ENCODE measurements at places on chromosomes 4 and X.

- no peak for DNase-seq
These were observed 28.1 kb downstream of the DCAF8L1 start for GRCh38 chrX:27953171-27953570.

- DNase-seq = no peak
These were observed 86.0 kb downstream of the PCYT1B start for GRCh38 chrX:24561121-24561520.

GRCh38 chr4:14168919-14169318 lies 541.4 kb upstream of the BOD1L1 start:
- DNase-seq = no peak

DNA sequence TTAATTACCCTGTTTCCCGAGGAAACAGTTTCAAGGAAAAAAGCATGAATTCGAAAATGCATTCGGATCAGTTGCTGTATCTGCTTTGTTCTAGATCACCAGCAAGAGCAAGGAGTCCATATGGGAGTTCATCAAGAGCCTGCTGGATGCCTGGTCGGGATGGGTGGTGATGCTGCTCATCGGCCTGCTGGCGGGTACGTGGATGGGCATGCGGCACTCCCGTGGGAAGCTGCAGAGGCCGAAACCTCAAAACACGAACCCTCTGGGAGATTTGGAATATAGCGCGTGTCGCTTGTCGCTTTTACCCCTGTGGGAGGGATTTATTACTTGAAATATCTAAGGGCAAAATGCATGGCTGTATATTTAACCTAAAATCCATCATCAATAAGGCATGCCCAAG lies 30.6 kb downstream of the CLCN4 start:
- no peak for DNase-seq

DNA sequence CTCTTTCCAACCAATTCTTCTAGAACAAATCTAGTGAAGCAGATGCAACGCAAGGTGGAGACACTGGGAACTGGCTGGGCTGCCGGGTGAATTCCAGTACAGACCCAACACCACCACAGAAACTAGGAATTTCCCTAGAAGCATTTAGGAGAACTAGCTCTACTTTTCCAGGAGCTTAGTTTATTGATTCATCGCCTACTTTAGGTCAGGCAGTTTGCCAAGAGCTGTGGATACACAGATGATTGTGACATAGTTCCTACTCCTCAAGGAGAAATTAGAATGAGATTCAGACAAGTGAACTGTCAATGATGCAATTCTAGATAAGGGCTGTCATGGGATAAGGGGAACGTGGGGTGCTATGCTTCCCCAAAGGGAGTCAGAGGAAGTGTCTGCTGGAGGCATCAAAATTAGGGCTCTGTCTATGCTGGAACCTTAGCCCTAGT lies 350.0 kb downstream of the CAMK2D start:
- DNase-seq = no peak

DNA sequence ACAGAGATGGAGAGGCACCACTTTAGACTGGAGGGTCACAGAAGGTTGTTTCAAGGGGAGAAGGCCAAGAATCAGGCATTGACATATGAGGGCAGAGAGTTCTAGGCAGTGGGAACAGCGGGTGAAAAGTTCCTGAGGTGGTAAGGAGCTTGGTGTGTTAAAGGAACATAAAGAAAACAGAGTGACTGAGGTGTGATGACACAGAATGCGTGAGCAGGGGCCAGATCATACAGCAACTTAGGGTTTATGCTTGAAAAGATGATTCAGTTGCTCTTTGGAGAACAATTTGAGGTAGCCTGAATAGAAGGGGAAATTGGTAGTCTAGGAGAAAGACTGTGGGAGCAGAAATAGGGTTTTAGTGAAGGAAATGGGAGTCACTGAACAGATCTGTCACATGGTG lies 179.2 kb downstream of the AMELX start:
- DNase-seq = no peak

All from activated effector memory CD4-positive, alpha-beta T cell treated with anti-CD3 and anti-CD28 coated beads, Interleukin-2, amount 50 U/mL, for 16 hours (primary cell).